ENCODE measurements at places on chromosomes 2 and 18. TPM values are rescaled to one million over a fixed set of nuclear protein-coding genes. Genes with fewer than 3 reads are reported as not detected.

GRCh38 chr18:11310476-11311086 is 161.2 kb upstream of the PIEZO2 start:
- DNase-seq, result peak; percentile 58

Gene CCDC178
- total RNA-seq, result 0.72 TPM

Gene ITPRID2
- 101 TPM for total RNA-seq

DNA sequence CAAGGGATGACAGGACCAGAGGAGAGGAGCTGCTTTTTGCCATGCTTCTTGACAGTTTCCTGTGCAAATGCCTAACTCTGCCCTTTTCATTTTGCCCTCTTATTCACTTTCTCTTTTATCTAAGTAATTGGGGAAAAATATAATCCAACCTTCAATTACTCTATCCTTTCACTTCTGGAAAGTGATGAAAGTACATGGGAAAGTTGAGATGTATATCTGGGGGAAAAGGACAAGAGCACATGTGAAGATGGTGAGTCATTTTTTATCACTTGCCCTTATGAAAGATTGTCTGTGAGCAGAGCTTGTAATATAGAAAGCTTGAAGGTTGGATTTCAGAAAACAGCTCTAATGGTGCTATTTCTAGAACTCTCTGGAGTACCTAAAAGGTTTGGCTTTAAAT is 1070.7 kb downstream of the CNTNAP5 start:
- no peak for DNase-seq

- peak; percentile 92 for DNase-seq
Observed at GRCh38 chr2:236785611-236786057, 216.0 kb downstream of the ACKR3 start.

DNA sequence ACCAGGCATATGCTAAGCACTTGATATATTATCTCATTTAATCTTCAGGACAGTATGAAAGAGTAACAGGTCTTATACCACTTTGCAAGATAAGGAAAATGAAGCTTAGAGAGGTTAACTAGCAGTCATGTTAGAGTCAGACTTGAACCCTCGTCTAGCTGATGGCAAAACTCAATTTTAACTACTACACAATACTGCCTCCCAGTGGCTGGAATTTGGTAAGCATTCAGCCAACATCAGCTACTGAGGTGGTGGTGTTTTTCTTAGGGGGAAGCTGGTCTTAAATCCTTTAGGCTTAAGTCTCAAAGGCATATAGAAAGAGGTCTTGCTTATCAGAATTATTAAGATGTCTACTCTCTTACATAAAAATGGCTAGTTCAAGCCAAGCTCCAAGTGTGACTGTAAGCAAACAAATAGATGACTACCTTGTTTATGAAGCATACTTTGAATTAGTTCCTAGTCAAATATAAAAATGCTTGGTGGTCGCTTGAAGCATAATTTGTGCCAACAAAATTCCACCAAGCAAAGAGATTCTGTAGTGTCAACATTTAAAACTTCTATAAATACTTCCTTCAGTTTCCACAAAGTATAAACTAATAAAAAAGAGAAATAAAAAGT is 325.4 kb upstream of the FIGN start:
- peak; percentile 61 for DNase-seq

Gene FABP1
- total RNA-seq, result not detected

Gene KANSL1L
- 28.2 TPM for total RNA-seq

Gene NFU1
- 171 TPM for total RNA-seq

GRCh38 chr2:140200764-140201163 is 1420.6 kb upstream of the NXPH2 start:
- DNase-seq, result no peak

- no peak for DNase-seq
Observed at GRCh38 chr2:29917781-29918180, 3.6 kb downstream of the ALK start.

- peak; percentile 48 for DNase-seq
Observed at GRCh38 chr2:198102856-198103255, 298.5 kb downstream of the PLCL1 start.

DNA sequence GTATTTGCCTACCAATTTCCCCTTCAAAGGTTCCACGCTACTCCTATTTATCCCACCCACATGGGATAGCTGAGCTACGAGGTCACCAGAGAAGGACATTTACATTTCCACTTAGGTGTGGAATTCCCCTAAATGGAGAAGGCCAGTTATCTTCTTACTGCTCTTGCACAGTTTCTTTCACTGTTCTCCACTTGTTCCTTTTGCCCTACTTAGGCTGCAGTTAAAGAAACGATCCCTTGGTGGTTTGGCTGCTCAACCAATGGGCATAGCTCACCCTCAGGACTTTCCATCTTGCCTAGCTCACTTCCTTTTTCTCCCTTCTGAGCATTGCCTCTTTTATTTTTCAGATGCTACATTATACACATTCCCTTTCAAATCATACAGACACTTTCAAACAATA is 11.2 kb upstream of the NABP1 start:
- peak; percentile 34 for DNase-seq

Gene ALPP
- not detected for total RNA-seq

Gene MAB21L4
- not detected for total RNA-seq

DNA sequence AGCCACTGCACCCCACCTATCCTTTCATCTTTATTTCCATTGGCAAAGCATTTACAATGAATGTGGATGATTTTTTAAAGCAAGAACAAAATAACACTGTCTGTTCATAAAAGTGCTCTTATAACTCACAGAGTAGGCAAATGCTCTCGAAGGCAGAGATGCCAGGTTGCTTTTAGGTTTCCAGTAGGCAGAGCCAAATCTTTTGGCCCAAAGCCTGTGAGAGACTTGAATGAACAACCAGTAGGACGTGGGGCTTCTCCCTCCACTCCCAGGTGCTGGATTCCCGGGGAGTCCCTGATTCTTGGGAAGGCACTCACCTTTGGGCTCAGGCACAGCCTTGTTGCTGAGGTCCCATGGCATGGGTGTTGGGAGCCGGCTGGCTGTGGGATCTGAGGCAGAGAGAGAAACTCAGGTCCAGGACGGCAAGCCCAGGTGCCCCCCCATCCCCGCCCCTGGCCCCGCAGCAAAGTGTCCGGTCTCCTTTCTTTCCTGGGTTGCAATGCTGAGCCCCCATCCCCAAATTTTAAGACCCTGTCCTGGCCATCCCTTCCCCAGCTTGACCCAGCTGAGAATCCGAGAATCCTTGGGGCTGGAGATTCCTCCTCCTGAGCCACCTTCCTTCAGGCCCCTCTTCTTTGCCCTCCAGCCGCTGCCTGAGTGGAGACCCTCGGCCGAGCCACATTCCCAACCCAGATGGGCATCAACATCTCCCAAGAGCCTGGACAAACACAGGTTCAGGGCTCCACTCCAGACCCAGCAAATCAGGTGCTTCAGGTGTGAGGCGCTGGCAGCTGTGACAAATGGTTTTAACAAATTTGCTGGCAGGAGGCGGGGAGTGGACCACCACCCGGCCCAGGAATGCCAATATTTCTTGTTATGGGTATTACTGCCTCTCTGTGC is 5.8 kb downstream of the NEURL3 start:
- no peak for DNase-seq

All from fibroblast of the aortic adventitia (primary cell).